ENCODE measurements at places on chromosomes 11 and 22. TPM values are rescaled to one million over a fixed set of nuclear protein-coding genes. Genes with fewer than 3 reads are reported as not detected.

DNA sequence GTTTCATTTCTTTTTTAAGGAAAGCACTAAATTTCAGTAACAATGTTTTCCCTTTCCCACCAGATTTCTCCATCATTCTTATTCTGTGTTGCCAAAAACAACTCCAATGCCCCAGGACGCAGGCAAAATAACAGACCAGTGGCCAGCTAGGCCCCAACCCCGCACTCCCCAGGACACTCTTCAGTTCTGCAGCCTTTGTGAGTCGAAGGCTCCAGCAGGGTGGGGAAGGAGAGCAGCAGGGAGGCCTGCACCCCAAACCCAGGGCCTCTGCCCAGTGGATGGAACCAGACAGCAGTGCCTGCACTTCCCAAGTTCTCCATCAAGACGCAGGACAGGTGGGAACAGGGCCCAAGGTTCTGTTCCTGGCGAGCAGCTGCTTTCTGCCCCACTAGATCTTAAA lies 34.4 kb downstream of the PPP2R1B start:
- no peak for DNase-seq

The FGF4 gene
- not detected for total RNA-seq

The TEX54 gene
- not detected for total RNA-seq

DNA sequence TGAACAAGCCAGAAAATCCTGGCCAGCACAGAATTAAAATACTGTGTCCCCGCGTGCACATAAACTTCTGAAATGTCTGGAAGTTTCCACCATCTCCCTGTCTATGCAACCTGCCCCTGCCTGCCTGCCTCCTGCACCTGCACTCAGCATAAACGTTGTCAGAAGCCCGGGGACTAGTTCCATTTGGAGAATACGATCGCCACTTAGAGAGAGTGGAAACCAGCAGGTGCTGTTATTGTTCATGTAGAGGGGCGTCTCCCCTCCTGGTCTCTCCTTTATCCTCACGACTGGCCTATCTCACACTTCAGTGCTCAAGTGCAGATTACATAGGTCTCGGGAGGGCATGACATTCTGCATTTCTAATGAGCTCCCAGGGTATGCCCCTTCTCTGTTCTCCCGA lies 35.6 kb downstream of the MPPED1 start:
- no peak for DNase-seq

The HEPN1 gene
- not detected for total RNA-seq

- no peak for DNase-seq
These were observed 13.5 kb downstream of the PCSK7 start for GRCh38 chr11:117218133-117218915.

The XBP1 gene
- total RNA-seq: 291 TPM

The LSP1 gene
- not detected for total RNA-seq

The VPS37C gene
- total RNA-seq: 27.8 TPM

The BCO2 gene
- total RNA-seq: 0.48 TPM

DNA sequence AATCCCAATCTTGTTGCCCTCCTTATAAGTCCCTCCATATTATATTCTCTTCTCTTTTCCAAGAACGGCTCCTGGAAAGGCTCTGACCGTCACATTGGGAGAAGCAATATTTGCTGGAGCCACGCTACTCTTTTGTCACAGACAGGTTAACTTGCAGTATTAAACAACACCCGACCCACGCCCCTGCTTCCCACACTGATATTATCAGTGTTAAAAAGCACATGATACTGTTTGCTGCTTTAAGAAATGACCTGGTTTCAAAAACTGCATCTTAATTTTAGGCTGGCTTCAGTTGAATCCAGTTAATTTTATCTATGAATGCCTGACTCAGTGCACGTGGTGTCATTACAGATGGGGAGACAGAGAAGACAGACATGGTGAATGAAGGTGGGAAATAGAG lies 3.1 kb downstream of the FLI1 start:
- DNase-seq: no peak

GRCh38 chr11:72103754-72104167 lies 664 bp upstream of the LAMTOR1 start:
- DNase-seq: no peak

DNA sequence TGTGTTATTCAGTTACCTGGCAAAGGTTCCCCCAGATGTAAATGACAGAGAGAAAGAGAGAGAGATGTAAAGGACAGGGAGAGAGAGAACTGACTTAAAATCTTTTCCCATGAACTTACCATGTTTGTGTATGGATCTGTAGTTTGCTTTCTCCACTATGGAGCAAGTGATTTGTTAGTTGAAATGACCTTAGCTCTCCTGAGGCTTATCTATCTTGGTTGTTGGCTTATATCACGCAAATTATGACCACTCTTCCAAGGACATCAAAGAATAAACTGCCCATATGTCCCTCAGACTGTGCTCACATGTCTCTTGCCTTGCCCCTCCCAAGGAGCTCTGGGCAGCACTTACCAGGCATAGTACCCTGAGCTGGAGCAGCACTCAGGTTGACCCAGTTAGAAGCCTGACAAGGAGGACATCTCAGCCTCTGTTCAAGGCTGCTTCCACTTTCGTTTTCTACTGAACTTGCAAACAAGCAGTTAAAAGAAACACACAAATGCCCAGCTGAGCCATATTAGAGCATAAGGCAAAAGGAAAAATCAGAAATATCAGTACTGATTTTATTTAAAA lies 95.3 kb upstream of the RCN1 start:
- no peak for DNase-seq

DNA sequence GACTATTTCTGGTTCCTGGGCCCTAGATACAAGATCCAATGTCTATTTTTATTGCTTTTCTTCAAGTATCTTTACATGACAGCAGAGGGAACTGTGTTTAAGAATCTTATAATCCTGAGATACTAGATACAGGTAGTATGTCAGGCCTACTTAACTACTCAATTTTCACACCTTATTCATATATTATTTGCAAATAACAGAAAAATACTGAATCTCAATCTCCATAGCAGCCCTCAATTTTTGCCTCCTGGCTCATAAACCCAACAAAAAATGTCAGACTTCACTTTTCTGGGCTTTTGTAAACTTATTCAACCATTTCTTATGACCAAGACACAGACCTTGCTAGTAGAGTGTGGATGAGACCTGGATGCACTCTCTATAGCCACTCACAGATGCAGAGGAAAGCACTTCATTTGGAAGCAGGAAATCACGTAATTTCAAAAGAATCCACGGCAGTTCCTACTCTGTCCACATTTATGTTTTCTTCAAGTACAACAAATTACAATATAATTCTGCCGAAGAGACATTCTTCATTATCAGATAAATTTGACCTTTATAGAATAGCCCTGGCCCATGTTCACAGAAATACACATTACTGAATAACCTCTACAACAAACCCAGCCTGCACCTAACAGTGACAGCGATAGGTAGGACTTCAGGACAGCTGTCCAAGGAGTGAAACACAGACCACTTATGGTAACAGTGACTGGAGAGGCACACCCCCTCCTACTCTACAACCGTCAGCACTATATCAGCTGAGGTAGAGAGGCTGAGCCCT lies 62.0 kb upstream of the YPEL1 start:
- no peak for DNase-seq

DNA sequence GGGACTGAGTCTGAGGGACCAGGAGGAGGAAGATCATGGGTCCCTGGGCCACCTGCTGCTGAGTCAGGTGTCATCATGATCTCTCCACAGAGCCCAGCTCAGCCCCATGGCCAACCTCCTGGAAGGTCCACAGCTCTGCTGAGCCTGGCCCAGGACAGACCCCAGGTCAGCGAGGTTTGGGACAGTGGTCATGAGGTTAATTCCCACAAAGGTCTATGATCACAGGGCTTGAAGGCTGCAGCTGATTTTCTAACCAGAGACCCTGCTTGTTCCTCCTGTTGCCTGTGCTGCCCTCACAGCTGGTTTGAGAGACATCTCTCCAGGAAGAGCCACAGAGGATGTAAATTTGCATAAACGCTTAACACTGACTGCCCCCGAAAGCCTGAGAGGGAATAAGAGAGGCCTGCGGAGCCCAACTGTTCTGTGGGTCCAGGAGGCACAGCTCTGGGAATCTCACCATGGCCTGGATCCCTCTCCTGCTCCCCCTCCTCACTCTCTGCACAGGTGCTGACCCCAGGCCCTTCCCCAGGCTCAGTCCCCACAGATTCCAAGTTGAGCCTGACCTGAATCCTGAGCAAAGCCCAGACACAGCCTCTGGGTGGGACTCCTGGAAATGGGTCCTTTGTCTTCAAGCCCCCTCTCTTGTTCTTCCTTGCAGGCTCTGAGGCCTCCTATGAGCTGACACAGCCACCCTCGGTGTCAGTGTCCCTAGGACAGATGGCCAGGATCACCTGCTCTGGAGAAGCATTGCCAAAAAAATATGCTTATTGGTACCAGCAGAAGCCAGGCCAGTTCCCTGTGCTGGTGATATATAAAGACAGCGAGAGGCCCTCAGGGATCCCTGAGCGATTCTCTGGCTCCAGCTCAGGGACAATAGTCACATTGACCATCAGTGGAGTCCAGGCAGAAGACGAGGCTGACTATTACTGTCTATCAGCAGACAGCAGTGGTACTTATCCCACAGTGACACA lies 102.8 kb downstream of the GGTLC2 start:
- no peak for DNase-seq

DNA sequence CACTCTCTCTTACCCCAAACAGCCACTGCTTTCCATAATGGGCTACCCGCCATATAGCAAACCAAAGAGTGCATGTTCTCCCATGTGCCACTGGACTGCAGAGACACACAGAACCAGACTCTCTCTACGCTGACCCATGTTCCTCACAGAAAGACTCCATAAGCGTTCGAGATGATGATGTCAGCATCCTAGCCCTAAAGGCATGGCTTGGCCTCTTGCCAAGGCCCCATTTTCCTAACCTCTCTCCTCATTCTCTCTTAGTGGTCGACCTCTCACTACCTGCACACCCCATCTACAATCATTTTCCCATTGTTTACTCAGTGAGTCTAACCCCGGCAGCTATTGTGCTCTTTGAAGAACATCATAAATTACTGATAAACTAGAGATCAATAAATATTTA lies 4.9 kb downstream of the NDUFC2 start:
- no peak for DNase-seq

GRCh38 chr11:50098186-50098725 lies 65.6 kb downstream of the OR4C45 start:
- no peak for DNase-seq
